Upper lobe of left lung (tissue), 6 donors: ENCODE measurements at places on chromosomes 7 and 10. TPM values are rescaled to one million over a fixed set of nuclear protein-coding genes. Genes with fewer than 3 reads are reported as not detected.
A peak's percentile ranks its signal among the peaks of the same experiment; 100 is the strongest.

GHITM gene
- 40.9 TPM for total RNA-seq

ATOH7 gene
- not detected for total RNA-seq

CDHR1 gene
- 0.31 TPM for total RNA-seq

DNA sequence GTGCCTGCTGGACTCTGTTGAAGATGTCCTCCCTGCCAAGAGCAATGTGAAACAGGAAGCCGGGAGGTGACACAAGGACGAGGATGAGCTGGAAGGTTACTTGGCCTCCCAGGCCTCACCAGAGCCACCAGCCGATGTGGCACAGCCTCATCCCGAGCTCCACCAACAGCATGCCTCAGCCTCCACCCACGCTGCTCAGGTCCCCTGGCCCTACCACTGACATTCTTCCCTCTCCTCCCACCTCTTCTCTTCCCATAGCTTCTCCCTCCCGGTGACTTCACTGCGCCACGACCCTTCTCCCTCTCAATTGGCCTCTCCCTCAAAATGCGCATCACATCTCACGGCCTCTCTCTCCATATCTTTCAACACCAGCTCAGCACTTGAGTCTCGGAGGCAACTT, 249.9 kb downstream of the SKAP2 start:
- DNase-seq = no peak

DNA sequence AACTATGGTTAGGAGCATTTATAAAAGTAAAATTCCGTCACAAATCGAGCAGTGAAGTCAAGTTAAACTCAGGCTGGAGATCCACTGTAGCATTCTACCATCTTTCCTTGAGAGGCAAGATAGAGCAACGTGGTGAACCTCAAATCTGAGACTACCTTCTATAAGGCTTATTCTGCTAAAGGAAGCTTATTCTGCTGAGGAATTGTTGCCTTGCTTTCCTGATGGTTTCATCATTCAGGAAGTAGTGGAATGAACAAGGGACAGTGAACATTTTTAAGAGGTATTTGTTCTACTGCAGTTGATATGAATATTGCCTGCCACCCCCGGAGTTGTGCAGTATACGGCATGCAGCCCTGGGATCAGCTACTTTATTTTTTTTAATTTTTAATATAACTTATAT, 170.8 kb downstream of the VPS50 start:
- DNase-seq = no peak

LRRC18 gene
- 1.5 TPM for total RNA-seq

ST8SIA6 gene
- 12.6 TPM for total RNA-seq

- no peak for DNase-seq
Observed at GRCh38 chr7:117809958-117810357, 63.3 kb downstream of the CTTNBP2 start.

DNA sequence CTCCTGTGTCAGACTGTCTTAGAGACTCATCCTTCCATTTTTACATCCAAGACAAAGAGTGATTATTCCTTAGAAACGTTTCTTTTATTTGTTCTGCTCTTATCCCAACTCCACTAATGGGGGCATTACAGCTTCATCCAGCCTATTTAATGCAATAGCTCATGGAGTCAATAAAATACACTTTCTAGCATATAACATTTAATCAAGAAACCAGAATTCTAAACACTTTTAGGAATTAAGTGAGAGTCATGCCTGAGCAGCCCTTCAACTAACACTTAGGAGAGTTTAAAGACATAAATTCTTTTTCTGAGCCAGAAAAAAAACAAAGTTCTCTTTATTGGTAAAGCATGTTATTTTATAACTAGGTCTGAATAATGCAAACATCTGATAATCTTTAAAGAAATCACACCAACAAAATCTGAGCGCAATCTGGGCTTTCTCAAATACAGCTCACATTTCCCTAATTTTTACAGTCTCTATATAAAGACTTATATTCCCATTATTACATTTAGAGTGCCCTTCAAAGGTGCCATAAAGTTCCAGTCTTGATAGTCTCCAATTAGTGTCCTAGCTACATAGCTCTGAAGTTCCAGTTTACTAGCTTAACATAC, 361.7 kb upstream of the HPS1 start:
- DNase-seq = no peak

HOXA4 gene
- total RNA-seq = 1.5 TPM

GRCh38 chr10:86594535-86594934, 59.8 kb upstream of the OPN4 start:
- no peak for DNase-seq

- no peak for DNase-seq
Observed at GRCh38 chr7:157097056-157097329, 41.7 kb upstream of the UBE3C start.

- DNase-seq = peak; percentile 68
Observed at GRCh38 chr7:102468478-102469350, 3.9 kb downstream of the LRWD1 start.

DNA sequence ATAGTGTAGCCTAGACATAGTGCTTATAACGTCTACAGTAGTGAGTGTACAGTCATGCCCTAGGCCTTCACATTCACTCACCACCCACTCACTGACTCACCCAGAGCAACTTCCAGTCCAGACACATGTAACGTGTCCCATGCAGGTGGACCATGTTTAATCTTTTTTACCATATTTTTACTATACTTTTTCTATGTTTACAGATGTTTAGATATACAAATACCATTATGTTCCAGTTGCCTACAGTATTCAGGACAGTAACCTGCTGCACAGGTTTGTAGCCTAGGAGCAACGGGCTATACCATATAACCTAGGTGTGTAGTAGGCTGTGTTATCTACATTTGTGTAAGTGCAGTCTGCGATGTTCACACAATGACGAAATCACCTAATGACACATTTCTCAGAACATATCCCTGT, 11.0 kb downstream of the MPP7 start:
- DNase-seq = peak; percentile 49

DNA sequence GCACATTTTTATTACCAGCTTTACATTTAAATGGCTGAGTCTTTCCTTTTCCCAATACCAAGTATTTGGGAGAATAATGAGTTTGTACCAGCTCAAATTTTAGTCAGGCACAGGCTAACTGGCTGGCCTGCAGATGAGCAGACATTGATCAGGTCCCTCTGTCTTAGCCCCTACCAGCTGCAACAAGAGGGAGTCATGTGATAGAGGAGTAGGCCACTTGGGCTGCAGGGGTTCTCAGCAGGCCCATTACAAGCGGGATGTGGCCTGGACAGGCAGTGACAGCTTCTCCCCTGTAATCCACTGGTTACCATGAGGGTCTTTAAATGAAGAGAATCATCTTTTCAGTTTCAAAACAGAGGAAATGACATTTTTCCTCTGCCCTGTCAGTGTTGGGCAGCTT, 283.6 kb downstream of the SUGCT start:
- DNase-seq = no peak

DNA sequence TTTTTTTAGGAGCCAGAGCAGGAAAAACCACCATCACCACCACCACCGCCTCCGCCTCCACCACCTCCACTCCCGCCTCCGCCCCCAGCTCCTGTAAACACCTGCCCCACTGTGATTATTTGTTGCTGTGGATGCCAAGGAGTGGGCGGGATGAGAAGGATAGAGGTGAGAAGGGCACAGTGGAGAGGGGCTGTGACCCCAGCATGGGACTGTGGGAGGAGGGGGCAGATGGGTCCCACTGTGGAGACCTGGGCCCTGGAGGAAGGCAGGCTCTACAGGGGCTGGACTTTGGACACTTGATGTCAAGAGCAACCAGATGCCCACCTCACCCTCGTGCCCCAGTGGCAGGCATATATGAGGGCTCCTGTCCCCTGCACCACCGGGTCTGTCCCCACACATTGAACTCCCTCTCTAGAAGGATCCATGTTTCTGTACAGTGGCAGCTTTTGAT, 24.7 kb downstream of the ANTXRL start:
- DNase-seq = no peak

DNA sequence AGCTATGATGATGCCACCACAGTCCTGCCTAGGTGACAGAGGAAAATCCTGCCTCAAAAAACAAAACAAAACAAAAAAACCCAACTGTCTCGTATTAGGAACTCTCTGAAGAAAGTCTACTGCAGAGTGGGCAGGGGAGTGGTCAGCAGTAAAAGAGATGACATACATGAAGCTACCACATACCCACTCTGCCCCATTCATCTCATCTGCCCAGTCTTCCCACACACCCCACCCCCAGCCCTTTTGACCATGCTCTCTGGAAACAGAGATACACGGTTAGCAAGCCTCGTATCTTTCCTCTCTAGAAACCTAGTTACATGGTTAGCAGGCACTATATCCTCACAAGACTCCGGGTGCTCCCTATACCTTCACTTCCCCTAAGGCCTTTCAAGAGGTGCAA, 8.3 kb downstream of the SLC37A3 start:
- DNase-seq = no peak

- no peak for DNase-seq
Observed at GRCh38 chr7:127995156-127995880, 35.9 kb downstream of the LRRC4 start.

TUBB8 gene
- total RNA-seq = not detected

DNA sequence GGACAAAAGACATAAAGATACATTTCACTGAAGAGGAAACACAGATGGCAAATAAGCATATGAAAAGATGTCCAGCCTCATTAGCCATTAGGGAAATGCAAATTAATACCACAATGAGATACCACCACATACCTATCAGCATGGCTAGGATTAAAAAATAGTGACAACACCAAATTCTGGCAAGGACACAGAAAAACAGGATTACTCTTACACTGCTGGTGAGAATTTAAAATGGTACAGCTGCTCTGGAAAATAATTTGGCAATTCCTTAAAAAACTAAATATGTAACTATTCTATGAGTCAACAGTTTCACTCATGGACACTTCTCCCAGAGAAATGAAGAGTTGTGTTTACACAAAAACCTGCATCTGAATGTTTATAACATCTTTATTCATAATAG, 121.1 kb downstream of the C10orf90 start:
- DNase-seq = no peak

GRCh38 chr7:117114272-117114671, 161.0 kb downstream of the ST7 start:
- no peak for DNase-seq

DNA sequence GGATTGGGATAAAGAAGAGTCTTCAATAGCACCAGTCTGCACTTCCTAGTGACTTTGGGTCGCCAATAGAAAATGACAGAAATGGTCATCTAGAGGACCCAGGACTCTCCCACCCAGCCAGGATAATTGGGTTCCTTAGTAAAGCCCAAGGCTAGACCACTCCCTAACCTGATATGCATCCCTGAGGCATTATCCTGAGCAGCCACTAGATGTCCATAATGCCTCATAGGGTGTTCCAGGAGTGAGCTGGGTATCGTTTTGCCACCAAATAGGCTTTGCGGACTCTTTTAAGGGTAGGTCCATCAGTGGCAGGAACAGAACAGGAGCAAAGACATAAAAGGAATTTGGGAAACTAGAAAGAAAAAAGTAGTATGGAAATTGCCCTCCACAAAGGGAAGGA, 4.5 kb upstream of the LRRC4 start:
- no peak for DNase-seq

- DNase-seq = no peak
Observed at GRCh38 chr10:51196508-51197175, 122.4 kb downstream of the PRKG1 start.

GRCh38 chr10:102283890-102284289, 38.6 kb downstream of the GBF1 start:
- DNase-seq = no peak

DNA sequence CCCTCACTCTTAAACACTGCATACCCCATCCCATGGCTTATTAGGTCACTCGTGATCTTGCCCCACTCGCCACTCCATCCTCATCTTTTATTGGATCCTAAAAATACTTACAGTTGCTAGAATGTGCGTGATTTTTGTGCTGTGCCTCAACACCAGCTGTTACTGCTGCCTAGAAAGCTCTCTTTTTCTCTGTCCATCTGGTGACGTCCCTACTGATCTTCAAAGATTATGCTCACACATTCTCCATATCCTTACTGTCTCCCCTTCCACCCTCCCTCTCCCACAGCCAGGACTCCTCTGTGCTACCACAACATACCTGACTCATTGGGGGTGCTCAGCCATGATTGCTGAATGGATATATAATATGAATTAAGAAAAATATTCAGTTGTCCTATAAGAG, 42.0 kb downstream of the CDK6 start:
- no peak for DNase-seq

GRCh38 chr7:105594034-105594433, 12.7 kb upstream of the EFCAB10 start:
- DNase-seq = no peak

PDZD7 gene
- total RNA-seq = 1.5 TPM

- DNase-seq = no peak
Observed at GRCh38 chr7:92621561-92622023, 31.4 kb upstream of the FAM133B start.

SP4 gene
- total RNA-seq = 8.6 TPM

- no peak for DNase-seq
Observed at GRCh38 chr7:77888998-77889397, 90.4 kb downstream of the PHTF2 start.
